Epithelial cell of umbilical artery (primary cell): ENCODE measurements at places on chromosomes 4 and X. TPM values are rescaled to one million over a fixed set of nuclear protein-coding genes. Genes with fewer than 3 reads are reported as not detected.

FAM199X gene
- 28.3 and 31.3 TPM in 2 replicates for total RNA-seq

ARHGAP36 gene
- not detected in 2 replicates for total RNA-seq

BEND2 gene
- total RNA-seq = not detected in 2 replicates

FGB gene
- total RNA-seq = not detected in 2 replicates

DAPP1 gene
- total RNA-seq = not detected in 2 replicates

IL15 gene
- total RNA-seq = 2.9 and 5.6 TPM in 2 replicates

MAGEB6 gene
- total RNA-seq = not detected in 2 replicates

GLUD2 gene
- total RNA-seq = 1.9 and 3.2 TPM in 2 replicates

SLC9A6 gene
- 14.9 and 19.5 TPM in 2 replicates for total RNA-seq

MAGEC1 gene
- not detected in 2 replicates for total RNA-seq

AMBN gene
- total RNA-seq = not detected in 2 replicates

SPANXN3 gene
- not detected in 2 replicates for total RNA-seq

ABCB7 gene
- 31.5 and 35.4 TPM in 2 replicates for total RNA-seq

RBBP7 gene
- 110 and 146 TPM in 2 replicates for total RNA-seq

TMEM271 gene
- not detected in 2 replicates for total RNA-seq

TEX11 gene
- not detected in 2 replicates for total RNA-seq
